ENCODE measurements at places on chromosomes 4 and X.

GRCh38 chr4:127632420-127633403 lies at the start of gene INTU:
TSS of gene INTU (plus strand) at chr4:127632957. CDS start at chr4:127633035, 78 bp downstream.
- DNase-seq, result no peak

- DNase-seq, result no peak
These were observed 98.4 kb upstream of the ACSL4 start for GRCh38 chrX:109831326-109831985.

- no peak for DNase-seq
These were observed 15.8 kb downstream of the ART3 start for GRCh38 chr4:76090241-76090691.

DNA sequence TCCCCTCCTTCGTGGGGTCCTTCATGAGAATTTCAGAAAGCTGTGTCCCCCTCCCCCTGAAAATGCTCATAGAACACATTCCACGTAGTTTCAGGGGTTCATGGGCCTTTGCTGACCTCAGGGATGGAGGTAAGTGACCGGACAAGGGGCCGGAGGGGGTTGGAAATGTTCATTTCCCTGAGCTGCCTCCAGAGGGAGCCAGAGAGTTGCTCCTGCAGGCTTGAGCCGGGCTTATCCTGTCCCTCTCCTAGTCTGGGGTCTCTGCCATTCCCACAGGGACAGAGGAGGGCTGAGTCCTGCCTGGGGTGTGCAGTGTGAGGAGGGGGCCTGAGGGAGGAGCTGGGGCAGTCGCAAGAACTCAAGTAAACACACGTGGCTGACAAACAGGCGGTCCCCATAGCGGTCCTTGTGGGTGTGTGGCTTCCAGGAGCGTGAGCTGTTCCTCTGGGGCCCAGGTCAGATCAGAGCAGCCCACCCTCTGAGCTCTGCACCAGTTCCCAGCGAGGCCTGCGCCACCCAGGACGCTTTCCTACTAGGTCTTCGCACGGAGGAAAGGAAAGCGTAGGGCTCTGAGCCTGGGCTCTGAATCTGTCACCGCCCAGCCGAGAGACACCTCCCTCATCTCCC lies 62.5 kb downstream of the WFS1 start:
- no peak for DNase-seq

- DNase-seq, result no peak
These were observed 22.3 kb upstream of the SH3D19 start for GRCh38 chr4:151347490-151348235.

DNA sequence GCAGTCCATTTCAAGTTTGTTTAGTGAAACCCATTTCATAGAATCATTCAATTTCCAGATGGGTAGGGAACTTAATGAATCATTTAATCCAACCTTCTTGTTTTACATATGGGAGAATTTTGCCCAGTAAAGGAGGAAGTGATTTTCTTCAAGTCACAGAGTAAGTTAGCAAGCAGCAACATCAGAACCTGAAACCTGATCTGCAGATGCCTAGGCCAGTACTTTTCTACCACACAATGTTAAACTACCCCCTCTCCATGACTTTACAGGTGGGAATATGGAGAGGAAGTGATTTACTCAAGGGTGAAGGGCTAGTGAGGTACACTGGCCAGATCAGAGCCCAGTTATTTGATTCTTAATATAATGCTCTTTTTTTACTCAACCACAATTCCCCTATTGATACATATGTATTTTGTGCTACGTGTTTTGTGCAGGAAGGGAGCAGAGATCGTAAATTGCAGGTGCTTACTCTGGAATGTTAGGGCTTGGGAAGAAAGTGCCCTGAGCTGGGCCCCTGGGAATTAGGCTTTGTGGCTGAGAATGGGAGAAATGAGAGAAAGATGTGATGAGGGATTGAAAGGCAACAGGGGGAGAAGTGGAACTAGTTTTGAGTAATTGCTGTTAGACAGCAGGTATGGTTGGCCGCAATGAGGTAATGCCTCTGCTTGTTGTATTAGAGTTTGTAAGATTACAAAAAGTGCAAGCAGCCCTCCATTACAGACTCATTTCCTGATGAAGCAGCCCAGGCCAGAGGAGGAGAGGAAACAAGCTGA lies 6.8 kb downstream of the LHFPL1 start:
- DNase-seq, result no peak

- no peak for DNase-seq
These were observed 19.0 kb upstream of the NHS start for GRCh38 chrX:17355976-17356375.

DNA sequence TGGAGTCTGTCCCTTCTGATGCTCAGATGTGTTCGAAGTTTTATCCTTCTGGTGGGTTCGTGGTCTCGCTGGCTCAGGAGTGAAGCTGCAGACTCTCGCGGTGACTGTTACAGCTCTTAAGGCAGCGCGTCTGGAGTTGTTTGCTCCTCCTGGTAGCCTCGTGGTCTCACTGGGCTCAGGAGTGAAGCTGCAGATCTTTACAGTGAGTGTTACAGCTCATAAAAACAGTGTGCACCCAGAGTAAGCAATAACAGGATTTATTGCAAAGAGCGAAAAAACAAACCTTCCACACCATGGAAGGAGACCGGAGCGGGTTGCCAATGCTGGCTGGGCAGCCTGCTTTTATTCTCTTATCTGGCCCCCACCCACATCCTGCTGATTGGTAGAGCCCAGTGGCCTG lies 18.5 kb downstream of the SLC25A5 start:
- DNase-seq, result no peak

DNA sequence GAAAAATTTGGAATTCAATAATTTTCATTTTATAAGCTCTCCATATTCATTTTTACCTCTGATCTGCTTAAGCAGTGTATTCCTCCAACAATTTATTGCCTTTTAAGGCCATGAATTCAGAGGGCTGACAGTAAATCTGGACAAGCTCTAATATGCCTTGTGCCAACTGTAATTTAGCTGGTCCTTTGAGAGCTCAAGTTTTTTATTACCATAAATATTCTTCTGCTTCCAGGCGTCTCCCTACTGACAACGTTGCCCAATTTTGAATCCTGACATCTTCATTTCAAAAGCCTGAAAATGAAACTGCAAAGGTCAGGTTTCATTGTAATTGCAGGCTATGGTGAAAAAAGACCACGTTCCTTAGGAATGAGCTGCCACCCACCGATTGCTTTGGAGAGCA lies 95.8 kb upstream of the GEMIN8 start:
- no peak for DNase-seq

- no peak for DNase-seq
These were observed 516.6 kb downstream of the PPARGC1A start for GRCh38 chr4:23373261-23373660.

DNA sequence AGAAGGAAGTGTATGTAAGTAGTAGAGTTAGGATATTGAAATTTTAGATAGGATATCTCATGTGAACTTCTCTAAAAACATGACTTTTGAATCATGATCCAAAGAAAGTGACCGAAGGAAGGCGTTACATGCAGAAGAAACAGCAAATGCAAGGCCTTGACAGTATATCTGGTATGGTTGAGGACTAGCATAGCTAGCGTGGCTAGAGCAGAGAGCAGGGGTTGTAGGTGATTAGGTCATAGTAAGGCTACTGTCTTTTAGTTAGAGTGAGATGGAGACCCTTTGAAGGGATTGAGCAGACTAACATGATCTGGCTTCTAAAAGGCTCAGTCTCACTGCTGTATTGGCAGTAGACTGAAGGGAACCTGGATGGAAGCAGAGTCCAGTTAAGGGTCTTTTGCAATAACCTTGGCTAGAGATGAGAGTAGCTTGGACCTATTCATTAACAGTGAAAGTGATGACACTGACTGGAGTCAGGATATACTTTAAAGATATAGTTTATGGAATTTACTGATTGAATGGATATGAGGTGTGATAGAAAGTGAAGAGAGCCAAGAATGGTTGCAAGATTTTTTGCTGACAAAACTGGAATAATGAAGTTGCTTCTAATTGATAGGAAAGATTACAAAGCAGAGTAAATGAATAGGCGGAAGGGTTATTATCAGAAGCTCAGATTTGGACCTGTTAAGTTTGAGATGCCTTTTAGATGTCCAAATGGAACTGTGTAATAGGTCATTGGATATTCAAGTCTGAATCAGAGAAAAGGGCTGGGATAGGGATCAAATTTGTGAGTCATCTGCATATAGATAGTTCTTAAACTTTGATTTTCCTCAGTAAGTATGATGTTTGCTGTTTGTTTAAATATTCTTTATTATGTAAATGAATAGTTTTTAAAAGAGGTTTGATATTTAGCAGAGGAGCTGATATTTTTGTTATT lies 59.8 kb downstream of the MRPL1 start:
- DNase-seq, result no peak

GRCh38 chr4:75087865-75088264 lies 154.9 kb downstream of the PARM1 start:
- no peak for DNase-seq

- DNase-seq, result no peak
These were observed 18.6 kb downstream of the TBCK start for GRCh38 chr4:106297245-106298035.

All from CD4-positive, alpha-beta T cell (primary cell).